Fibroblast of the conjunctiva (primary cell): ENCODE measurements at places on chromosomes 1 and 21.
A peak's percentile ranks its signal among the peaks of the same experiment; 100 is the strongest.

DNA sequence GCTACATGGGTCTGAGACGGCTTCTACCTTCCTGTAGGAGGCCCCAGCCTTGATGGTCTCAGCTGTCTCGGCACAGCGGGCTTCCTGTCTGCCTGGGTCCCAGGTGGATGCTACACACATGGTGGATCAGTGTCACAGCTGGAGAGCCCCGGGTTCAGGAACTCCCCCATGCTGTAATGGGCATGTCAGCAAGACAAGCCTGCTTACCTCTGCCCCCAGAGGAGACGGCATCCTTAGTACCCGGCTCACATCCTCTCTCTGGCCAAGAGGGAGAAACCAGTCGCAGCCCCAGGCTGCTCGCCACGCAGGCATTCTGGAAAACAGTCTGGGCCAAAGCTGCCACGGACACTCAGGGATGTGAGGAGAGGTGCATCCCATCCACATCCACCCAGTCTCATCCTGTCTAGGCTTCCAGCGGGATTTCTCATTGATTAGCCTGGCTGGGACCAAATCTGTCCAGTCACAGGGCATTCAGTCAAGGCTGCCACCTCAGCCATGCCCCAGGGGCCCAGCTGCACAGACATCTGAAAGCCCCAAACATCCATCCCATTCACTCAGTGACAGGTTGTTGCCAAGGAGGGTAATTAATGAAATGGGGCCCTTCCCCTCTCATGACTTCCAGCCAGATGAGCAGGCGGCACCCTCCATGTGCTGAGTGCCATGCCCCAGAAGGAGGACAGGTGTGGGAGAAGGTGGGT lies 10.5 kb downstream of the SNAP47 start:
- no peak for DNase-seq

DNA sequence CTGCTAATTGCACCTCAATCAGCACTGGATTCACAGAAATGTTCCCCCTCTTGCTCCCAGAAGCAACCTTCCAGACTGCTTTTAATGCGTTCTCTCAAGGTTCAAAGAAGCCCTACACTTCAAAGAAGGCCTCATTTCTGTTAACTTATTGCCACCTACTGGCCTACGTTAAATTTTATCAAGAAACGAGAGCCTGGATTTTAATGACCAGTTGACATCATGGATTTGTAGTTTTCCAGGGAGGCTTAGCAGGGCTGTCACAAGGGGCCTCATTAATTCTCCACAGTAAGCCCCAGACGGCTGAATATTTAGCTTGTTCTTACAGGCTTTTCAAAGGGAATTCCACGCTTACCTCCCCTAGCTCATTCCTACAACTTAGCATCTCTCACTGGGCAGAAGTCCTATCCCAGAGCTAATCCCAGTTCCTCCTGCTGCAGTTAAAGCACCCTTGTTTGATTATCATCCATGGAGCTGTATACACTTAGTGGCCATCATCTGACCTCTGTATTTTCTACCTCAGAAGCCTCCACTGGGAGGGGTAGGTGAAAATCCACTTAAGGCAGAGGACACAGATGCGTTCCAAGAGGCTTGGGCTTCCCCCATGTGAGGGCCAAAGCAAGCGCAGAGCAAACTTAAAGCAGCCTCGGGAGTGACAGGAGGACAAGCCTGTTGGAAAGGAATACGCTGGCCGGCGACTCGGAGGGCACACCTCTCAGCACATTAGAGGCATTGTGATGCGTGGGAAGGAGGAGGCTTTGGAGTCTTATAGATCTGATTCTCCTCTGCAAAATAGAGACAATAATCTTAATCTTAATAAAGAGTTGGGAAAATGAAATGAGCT lies 32.2 kb upstream of the CYP4X1 start:
- no peak for DNase-seq

DNA sequence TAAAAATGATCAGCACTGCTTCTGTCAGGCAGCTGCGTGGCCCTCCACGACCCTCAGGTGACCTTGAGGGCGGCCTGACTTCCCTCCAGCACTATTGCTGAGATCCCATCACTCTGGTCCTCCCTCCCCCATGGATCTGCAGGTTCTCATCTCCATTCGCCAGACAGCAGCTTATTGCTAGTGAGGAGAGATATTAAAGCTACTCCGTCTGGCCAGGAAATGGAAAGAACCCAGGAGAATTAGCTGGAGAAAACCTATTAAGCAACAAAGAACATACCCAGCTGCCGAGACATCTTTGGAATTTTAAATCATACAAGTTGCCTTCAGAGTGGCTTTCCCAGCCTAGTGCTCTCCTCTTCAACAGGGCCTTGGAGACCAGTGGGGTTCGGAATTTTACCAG lies 25.7 kb upstream of the KCNN3 start:
- no peak for DNase-seq

GRCh38 chr1:92484472-92485380 lies 2.0 kb downstream of the GFI1 start:
- DNase-seq, result no peak

- no peak for DNase-seq
Observed at GRCh38 chr1:7962014-7962335, 464 bp downstream of the PARK7 start.

DNA sequence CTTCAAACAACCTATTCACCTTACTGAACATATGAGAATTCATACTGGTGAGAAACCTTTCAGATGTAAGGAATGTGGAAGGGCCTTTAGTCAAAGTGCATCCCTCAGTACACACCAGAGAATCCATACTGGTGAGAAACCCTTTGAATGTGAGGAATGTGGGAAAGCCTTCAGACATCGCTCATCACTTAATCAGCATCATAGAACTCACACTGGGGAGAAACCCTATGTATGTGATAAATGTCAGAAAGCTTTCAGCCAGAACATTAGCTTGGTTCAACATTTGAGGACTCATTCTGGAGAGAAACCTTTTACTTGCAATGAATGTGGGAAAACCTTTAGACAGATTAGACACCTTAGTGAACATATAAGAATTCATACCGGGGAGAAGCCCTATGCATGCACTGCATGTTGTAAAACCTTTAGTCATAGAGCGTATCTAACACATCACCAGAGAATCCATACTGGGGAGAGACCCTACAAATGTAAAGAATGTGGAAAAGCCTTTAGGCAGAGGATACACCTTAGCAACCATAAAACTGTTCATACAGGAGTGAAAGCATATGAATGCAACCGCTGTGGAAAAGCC lies 13.2 kb upstream of the EXO5 start:
- no peak for DNase-seq

DNA sequence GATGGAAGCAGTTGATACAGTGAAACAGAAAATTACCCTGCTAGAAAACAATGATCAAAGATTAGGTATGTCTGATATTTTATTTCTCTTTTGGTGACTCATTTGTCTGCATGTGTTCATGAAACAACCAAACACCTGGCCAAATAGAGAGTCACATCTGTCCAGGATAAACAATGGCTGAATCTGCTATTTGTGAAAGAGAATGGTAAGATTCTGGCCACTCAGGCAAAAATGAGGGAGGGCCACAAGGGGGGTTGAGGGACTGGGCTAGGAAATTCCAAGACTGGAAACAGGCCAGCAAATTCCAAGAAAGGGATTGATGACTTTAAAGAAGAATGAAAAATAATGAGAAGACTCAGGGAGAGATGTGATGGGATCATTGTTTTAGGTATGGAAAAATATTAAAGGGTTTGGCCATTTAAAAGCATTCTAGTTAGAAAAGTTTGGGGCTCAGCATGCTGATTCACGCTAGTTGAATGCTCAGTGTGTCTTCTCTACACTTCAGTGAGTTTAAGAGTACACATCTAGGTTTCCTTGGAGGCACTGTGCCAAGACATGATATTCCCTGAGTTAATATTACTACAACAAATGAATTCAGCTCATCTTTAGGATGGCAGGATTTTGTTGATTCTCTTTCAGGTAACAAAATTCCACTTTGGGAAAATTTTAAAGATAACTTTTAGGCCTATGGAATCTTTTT lies 44.9 kb downstream of the TRAF5 start:
- DNase-seq, result no peak

DNA sequence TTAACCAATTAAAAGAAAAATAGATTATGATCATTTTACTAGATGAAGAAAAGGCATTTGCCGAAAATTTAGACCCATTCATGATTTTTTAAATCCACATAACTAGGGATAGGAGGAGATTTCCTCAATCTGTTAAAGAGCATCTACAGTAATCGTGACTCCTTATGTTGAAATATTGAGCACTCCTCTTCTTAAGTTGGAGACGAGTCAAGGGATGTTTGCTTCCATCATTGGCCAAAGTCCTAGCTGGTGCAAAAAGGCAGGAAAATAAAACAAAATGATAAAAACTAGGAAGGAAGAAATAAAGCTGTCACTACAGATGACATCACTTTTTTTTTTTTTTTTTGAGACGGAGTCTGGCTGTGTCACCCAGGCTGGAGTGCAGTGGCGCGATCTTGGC lies 245.6 kb upstream of the KAZN start:
- no peak for DNase-seq

- no peak for DNase-seq
Observed at GRCh38 chr1:27604579-27605299, 795 bp upstream of the AHDC1 start.

- no peak for DNase-seq
Observed at GRCh38 chr21:18764720-18765119, 361.1 kb upstream of the TMPRSS15 start.

- no peak for DNase-seq
Observed at GRCh38 chr21:15301014-15301413, 236.2 kb upstream of the NRIP1 start.

DNA sequence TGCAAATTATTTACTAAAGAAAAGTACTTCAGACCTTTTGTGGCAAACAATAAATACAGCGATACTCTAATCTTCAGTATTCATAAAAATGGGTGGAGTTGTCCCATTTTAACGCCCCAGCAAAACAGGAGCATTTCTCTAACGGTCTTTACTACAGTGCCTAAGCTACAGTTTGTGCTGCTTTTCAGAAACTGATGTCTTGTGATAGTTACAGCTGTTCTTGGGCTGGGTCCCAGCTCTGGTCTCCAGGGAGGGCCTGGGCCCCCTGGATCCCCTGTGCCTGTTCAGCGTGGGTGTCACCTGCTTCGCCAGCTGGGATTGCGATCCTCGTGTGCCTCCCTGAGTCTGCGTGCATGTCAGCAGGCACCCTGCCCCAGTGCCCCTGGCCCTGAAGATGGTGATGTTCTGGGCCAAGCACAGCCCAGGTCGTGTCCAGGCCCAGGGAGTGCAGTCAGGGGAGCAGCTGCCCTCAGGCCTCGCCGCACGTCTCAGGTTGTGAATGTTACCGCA lies 64.0 kb upstream of the DIP2A start:
- no peak for DNase-seq

DNA sequence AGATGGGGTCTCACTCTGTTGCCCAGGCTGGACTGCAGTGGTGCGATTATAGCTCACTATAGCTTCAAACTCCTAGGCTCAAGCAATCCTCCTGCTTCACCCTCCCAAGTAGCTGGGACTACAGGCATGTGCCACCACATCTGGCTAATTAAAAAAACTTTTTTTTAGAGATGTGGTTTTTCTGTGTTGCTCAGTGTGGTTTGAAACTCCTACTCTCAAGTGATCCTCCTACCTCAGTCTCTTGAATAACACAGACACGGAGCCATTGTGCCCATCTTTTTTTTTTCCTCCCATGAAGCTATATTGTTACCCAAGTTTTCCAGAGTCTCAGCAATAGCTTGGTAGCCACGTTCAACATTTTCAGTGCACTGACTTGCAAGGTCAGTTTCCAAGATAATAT lies 2.7 kb downstream of the GIPC2 start:
- no peak for DNase-seq

DNA sequence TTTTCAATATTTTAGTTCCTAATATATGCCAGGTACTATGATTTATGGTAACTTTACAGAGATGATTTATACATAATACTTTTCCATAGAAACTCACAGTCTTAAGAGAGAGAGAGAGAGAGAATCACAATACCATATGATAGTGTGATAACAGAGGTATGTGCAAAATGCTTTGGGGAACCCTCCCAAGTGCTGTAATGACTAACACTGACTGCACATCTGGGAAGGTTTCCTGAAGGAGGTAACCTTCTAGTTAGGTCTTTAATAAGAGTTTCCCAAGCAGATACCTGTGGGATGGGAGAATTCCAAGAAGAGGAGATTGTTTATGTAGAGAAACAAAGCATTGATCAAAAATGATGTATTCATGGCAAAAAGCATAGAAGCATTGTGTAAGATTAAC lies 34.6 kb upstream of the PIGC start:
- DNase-seq, result no peak

GRCh38 chr1:221869779-221870178 lies 127.9 kb upstream of the DUSP10 start:
- DNase-seq, result no peak

GRCh38 chr1:19452221-19452663 lies 33.1 kb downstream of the CAPZB start:
- DNase-seq, result peak; percentile 80

DNA sequence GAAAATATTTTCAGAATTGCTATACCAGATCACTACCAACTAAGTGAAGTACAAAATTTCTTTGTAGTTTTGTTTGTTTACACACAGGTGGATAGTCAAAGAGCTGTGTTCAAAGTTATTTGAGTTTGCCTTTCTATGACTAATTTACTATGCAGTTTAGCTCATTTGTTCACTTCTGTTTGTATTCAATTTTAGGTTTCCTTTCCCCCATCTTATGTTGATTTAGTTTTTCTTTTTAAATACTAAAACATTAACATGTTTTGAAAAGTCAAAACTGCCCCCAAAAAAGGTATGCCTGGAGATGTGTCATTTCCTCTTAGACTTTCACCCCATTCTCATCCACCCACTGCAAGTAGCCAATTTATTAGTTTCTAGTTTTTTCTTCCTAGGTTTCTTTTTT lies 18.7 kb upstream of the RIPPLY3 start:
- no peak for DNase-seq

GRCh38 chr1:111924786-111925185 lies 64.7 kb downstream of the KCND3 start:
- DNase-seq, result no peak

DNA sequence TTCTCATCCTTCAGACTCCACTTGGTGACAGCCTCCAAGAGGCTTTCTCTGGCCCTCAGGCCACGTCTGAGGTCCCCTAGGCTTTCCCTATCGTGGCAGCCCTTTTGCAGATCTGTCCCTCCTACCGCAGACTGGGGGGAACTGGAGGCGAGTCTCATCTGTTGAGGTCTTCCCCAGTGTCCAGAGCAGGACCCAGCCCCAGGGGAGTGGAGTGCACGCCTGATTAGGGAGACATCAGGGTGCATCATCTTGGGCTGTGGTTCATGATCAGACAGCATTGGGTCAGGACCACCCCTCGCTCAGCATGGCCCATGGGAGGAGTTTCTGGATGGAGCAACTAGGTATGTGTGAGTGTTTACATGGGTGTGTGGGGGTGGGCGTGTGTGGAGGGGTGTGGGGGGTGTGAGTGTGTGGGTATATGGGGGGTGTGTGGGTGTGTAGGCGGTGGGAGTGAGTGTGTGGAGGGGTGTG lies 8.5 kb upstream of the MATN1 start:
- no peak for DNase-seq
